ENCODE measurements at places on chromosomes 2 and 18.

DNA sequence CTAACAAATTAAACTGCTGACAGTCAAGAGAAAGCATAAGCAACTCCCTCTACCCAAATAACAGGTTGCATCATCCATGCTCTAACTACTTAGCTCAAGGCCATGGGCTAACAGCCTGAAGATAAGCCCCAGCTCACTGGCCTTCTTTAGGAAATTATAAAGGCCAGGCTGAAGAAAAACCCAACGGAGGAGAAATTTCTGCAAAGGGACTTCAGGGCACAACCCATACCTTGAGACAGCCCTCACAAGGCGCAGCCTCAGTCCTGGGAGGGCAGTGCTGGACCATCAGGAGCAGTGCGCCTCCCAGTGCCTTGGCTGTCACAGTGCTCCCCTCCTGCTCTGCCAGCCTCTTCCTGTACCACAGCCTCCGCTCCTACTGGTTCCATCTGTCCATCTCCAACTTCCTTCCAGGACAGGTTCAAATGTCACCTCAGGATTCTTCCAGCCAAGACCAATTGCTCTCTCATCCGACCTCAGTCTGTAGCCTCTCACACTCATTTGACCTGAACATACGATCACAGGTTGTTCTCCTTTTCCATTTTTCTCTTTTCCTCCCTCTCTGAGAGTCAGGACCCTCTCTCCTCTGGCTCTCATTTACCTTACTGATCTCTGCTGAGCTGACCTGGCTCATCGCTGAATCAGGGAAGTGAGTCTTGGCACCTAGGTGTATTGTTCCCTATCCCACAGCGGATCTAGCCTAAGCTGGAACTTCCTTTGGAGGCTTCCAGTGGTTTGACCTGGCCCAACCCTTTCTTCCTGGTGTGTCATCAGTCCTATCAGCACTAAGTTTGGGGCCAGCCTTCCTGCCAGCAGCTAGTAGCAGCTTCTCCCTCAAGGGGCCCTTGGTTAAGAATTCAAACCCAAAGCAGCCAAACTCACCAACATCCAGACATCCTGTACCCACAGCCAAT is 1.9 kb downstream of the MCFD2 start:
- no peak for DNase-seq

DNA sequence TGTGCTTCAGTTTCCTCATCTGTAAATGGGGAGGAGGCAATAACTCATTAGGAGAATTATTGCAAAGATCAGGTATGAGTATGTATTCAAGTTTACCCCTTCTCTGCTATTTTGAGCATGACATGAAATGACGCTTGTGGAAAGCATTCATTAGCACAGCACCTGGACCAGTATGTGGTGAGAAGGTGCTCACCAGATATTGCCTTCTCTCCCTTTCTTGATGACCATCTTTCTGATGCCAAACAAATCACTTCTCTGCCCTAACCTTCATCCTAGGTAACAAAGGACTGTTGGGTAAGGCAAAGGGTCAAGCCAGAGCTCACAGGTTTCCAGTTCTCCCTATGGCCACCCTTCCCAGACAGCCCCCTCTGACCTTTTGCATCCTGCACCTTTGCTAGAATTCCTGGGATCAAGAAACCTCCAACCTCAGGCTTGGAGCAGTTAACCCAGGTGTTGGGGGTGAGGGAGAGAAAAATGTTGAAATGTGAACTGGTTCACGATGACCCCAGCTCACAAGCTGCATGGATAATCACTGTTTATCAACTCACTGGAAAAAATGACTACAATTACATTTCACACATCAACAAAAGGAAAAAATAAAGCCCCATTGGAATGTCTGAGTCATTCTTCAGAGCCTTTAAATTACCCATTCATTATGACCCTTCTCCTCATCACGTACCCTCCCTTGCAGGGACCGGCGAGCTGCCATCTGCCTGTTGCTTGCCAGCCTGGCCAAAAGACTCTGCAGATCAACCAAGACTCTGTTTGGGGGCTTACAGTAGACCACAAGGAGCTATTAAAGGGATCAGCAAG is 41.6 kb downstream of the LBH start:
- no peak for DNase-seq

DNA sequence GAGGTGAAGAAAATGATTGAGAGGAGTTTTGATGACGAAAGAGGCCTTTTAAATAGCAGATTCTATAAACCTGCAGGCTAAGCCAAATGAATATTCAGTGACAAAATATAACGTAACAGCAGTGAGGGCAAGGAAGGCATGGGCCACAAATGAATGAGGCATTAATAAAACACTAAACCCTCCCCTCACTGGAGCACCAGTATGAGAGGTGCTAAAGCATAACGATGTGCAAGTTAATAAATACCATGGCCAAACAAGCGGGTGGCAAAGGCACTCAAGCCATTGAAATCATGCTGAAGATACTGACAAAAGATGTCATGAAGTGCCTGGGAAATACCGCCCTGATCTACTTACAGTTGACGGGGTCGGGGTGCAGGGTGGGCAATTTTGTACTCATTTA is 30.2 kb upstream of the LONRF2 start:
- DNase-seq: no peak

GRCh38 chr2:15788830-15789229 is 151.5 kb upstream of the MYCN start:
- no peak for DNase-seq

GRCh38 chr18:76522122-76522503 is 27.1 kb upstream of the ZNF516 start:
- no peak for DNase-seq
